ENCODE measurements at places on chromosomes 4 and X.
A peak's percentile ranks its signal among the peaks of the same experiment; 100 is the strongest.

- H3K4me3 ChIP-seq, result no peak overlapping the region
- peaks cover 10% of the 10 kb centered on the region for H3K27me3 ChIP-seq
Measured at GRCh38 chr4:41661442-41662076, 87.0 kb downstream of the PHOX2B start.

DNA sequence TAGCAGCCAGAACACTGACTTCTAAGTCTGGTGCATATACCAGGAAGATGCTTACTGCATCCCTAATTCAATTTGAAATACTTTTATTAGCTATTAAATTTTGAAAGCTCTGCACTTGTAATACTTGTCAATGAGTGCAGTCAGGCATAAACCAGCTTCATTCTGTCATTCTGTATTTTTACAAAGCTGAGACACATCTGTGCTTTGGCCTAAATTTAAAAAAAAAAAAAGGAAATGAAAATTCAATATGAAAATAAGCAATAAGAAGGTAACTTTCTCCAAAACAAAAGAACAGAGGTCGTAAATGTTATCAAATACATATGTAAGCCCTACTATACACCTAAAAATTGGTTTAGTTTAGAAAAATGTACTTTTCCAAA is 7.0 kb downstream of the SMIM14 start:
- no peaks in the 10 kb centered on the region for H3K27me3 ChIP-seq
- DNase-seq, result no peak
- H3K4me1 ChIP-seq, result peaks cover 8% of the 10 kb centered on the region
- H3K27ac ChIP-seq, result no peak overlapping the region
- no peak overlapping the region for H3K4me3 ChIP-seq
- no peaks in the 10 kb centered on the region for H3K36me3 ChIP-seq

DNA sequence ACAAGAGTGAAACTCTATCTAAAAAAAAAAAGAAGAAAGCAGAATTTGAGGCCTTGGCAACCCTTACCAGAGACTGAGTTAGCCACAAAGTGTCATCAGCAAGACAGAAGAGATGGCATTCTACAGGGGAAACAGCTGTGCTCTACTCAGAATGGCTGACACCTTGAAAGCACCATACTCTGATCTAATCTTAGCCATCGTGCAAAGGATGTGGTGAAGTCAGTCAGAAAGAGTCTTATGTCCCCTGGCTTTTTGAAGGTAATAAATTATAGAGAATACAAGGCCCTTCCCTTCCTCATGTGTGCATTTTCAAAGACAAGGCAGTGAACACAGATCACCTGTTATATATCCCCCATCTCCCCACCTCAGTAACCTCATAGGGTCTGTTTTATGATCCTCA is 13.2 kb downstream of the CLNK start:
- peaks cover 6% of the 10 kb centered on the region for H3K4me1 ChIP-seq
- peak overlapping the region; percentile 18 for H3K27ac ChIP-seq
- H3K27me3 ChIP-seq, result no peaks in the 10 kb centered on the region
- no peak overlapping the region for H3K4me3 ChIP-seq

DNA sequence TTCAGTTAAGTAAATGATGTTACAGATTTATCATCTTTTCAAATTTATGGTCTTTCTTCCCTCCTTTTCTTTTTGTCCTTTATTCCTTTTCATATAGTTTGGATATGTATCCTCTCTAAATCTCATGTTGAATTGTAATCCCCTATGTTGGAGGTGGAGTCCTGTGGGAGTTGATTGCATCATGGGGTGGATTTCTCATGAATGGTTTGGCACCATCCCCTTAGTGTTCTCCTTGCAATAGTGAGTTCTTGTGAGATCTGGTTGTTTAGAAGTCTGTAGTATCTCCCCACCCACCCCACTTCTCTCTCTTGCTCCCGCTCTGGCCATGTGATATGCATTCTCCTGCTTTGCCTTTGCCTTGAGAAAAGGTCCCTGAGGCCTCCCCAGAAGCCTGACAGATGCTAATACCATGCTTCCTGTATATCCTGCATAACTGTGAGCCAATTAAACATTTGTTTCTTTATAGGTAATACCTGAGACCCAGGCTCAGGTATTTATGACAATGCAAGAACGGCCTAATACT is 236.7 kb downstream of the PRDM5 start:
- H3K27ac ChIP-seq, result no peak overlapping the region
- no peak for DNase-seq
- H3K36me3 ChIP-seq, result no peaks in the 10 kb centered on the region
- no peak overlapping the region for H3K4me3 ChIP-seq
- peaks cover 4% of the 10 kb centered on the region for H3K4me1 ChIP-seq
- no peaks in the 10 kb centered on the region for H3K27me3 ChIP-seq

GRCh38 chr4:52935317-52935716 is 73.2 kb downstream of the RASL11B start:
- no peak overlapping the region for H3K27ac ChIP-seq
- DNase-seq, result no peak
- H3K27me3 ChIP-seq, result no peaks in the 10 kb centered on the region
- H3K4me1 ChIP-seq, result no peaks in the 10 kb centered on the region
- H3K4me3 ChIP-seq, result no peak overlapping the region

DNA sequence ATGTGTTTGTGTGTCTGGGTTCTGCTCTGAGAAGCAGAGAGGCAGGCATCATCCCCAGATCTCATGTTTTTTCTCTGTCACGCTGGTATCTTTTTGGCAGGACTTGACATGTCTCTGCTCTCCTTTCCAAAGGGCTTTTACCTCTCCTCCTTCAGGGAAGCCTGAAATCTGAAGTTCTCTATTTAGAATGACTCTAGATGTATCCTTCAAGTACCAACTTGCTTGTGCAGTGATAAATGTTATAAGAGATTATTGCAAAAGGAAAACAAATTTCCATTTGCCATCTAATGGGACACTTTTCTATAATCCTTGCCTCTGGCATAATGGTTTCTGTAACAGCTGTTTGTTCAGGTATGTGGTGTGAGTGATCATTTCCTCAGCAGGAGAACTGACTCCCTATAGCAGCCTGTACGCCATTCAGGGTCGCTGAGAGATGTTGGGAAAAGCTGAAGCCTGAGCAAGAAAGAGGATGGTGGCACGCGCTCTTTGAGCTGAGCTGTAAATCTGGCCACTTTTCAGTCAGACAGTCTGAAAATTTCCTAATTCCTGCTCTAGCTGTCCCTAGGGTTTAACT is 72.5 kb downstream of the CNGA2 start:
- H3K4me1 ChIP-seq, result no peaks in the 10 kb centered on the region
- no peaks in the 10 kb centered on the region for H3K36me3 ChIP-seq
- no peaks in the 10 kb centered on the region for H3K27me3 ChIP-seq
- no peak for DNase-seq

DNA sequence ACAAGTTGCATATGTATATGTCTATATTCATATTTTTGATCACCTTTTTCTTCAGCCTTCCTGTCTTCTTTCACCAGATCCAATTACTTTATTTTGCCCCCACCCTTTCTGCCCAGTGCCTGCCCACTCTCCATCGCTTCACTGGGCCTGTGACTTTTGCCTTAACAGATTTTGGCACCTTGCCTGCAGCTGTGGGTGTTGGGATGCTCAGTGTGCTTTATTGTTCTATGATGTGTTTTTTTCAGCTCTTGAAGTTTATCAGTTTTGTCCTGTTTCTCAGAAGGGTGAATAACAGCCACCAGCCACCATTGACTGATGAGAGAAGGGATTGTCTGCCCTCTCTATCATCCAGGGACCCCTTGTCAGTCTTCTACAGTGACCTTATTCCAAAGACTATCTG is 77.2 kb upstream of the GALNT7 start:
- H3K4me1 ChIP-seq, result no peaks in the 10 kb centered on the region
- H3K4me3 ChIP-seq, result no peak overlapping the region
- no peaks in the 10 kb centered on the region for H3K36me3 ChIP-seq
- H3K27ac ChIP-seq, result no peak overlapping the region
- DNase-seq, result no peak

GRCh38 chr4:3025881-3026280 is 48.5 kb downstream of the HTT-AS start:
- peaks cover 14% of the 10 kb centered on the region for H3K4me1 ChIP-seq
- no peak overlapping the region for H3K27ac ChIP-seq
- H3K36me3 ChIP-seq, result no peaks in the 10 kb centered on the region
- H3K4me3 ChIP-seq, result no peak overlapping the region
- no peak for DNase-seq
- peaks cover 13% of the 10 kb centered on the region for H3K27me3 ChIP-seq

DNA sequence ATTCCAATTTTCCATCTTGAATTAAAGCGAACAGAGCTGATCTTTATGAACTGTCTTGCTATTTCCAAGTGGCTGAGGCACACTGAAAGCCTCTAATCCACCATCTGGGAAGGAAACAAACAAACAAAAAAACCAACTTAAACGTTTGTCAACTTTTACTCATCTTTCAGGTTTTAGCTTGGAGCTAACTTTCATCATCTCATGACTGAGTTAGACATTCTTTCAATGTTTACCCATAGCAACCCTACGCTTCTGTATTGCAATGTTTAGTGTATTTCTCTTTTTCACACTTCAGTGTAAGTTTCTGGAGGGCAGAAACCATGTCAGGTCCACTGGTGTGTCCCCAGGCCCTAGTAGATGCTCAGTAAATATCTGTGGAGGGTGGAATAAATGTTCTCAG is 343.8 kb downstream of the GBA3 start:
- H3K27ac ChIP-seq, result no peak overlapping the region
- DNase-seq, result no peak
- no peaks in the 10 kb centered on the region for H3K27me3 ChIP-seq
- no peaks in the 10 kb centered on the region for H3K4me1 ChIP-seq
- no peak overlapping the region for H3K4me3 ChIP-seq
- H3K36me3 ChIP-seq, result no peaks in the 10 kb centered on the region

GRCh38 chr4:71380788-71381187 is 42.0 kb downstream of the SLC4A4 start:
- H3K4me3 ChIP-seq, result no peak overlapping the region
- no peaks in the 10 kb centered on the region for H3K27me3 ChIP-seq
- H3K27ac ChIP-seq, result no peak overlapping the region
- H3K4me1 ChIP-seq, result no peaks in the 10 kb centered on the region
- H3K36me3 ChIP-seq, result no peaks in the 10 kb centered on the region

DNA sequence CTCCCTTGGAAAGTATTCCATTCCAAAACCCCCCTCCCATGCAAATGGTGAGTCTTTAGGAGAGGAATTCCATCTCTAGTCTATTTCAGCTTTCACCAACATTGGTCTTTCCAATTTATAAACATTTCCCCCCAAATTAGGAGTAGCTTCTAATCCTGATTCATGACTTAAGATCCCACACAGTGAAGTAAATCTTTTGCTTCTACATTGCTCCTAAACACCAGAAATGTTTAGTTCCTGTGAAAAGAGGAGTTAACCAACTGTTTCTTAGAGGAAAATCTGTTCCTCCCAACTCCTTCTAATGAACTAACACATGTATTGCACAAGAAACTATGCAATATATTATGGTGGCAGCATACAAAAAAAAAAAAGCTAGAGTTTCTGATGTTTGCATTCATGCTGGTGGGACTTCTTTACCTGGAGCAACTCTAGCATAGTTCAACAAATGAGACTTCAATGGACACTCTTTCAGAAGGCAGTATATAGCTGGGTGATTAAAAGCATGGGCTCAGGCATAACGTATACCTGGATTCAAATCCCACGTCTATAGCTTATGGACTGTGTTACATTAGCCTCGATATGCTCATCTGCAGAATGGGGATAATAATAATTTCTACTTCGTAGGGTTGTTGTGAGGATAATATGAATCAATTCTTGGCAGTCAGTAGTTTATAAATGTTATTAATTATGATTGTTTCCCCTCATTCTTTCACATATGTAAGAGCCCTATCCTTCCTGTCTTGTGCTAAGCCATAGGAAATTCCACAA is 131.6 kb upstream of the TMEM164 start:
- H3K27me3 ChIP-seq, result no peaks in the 10 kb centered on the region
- H3K4me1 ChIP-seq, result no peaks in the 10 kb centered on the region
- H3K36me3 ChIP-seq, result no peaks in the 10 kb centered on the region
- no peak overlapping the region for H3K4me3 ChIP-seq
- no peak for DNase-seq

DNA sequence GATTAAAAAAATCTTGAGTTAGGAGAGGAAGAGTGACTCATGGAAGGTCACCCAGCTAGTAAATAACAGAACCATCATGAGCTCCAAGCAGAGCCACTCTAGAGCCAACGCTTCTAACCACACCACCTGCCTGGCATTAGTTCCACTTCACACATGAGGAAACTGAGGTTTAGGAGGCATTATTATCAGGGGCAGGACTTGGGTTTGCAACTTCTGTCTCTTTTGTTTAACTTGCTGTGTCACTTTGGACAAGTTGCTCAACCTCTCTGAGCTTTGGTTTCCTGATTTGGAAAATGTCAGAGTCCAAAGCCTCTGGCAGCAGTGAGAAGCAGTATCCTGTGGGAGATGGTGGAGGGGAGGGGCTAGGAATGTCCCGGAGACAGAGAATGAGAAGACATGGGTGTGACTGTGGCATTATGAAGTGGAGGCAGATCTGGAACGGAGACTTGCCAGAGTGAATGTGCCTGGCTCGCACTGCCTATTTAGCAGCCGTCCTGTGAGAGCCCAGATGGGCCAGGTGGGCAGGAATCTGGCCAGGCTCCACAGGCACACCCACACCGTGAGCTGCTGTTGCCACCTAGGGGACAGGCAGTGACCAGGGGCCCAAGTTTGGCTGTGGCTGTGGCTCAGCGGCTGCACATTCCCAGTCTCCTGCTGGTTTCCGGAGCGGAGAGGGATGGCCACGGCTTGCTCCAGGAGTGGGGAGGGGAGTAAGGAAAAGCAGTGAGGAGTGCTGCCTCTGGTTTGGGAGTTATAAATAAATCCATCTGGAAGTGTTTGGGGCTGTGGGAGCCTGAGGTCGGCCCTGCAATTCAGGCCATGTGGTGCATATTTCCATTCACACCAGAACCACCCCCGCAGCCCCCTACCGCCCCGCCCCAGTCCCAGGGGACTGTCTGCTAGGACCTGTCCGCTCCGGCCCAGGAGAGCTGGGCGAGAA is 93.4 kb downstream of the NHSL2 start:
- H3K4me3 ChIP-seq, result no peak overlapping the region
- H3K27me3 ChIP-seq, result peaks cover 3% of the 10 kb centered on the region
- H3K4me1 ChIP-seq, result no peaks in the 10 kb centered on the region
- H3K36me3 ChIP-seq, result no peaks in the 10 kb centered on the region
- H3K27ac ChIP-seq, result no peak overlapping the region
- DNase-seq, result no peak

- H3K36me3 ChIP-seq, result peaks cover 58% of the 10 kb centered on the region
- DNase-seq, result no peak
- H3K27ac ChIP-seq, result no peak overlapping the region
- H3K4me1 ChIP-seq, result peaks cover 23% of the 10 kb centered on the region
- H3K27me3 ChIP-seq, result no peaks in the 10 kb centered on the region
Measured at GRCh38 chr4:184392316-184392715, 82.0 kb downstream of the IRF2 start.

GRCh38 chr4:188551156-188551555 is 411.9 kb downstream of the TRIML1 start:
- no peak overlapping the region for H3K4me3 ChIP-seq
- H3K27me3 ChIP-seq, result no peaks in the 10 kb centered on the region
- H3K4me1 ChIP-seq, result no peaks in the 10 kb centered on the region
- no peak for DNase-seq

- no peak overlapping the region for H3K27ac ChIP-seq
- H3K36me3 ChIP-seq, result no peaks in the 10 kb centered on the region
- H3K4me3 ChIP-seq, result no peak overlapping the region
Measured at GRCh38 chrX:104430072-104430741, 135.8 kb upstream of the IL1RAPL2 start.

All from activated CD4-positive, alpha-beta memory T cell treated with anti-CD3 and anti-CD28 coated beads for 36 hours (primary cell).